ENCODE measurements at places on chromosomes 7 and 10. TPM values are rescaled to one million over a fixed set of nuclear protein-coding genes. Genes with fewer than 3 reads are reported as not detected.

DNA sequence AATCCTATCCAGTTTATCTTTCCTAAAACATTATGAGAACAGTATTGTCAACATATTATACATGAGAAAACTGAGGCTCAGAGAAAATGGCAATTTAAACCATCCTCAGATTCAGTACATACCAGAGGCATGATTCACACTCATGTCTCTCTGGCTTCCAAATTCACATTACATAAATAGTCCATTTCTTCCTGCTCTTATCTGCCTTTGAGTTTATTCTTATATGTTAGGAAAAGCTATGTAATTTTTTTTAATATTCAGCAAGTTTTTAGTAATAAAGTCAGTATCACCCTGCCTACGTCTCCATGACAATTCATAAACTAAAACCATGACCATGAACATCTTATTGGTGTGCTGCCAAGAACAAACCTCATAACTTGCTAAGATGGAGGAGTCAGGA is 1260.2 kb upstream of the SORCS1 start:
- DNase-seq = no peak

DNA sequence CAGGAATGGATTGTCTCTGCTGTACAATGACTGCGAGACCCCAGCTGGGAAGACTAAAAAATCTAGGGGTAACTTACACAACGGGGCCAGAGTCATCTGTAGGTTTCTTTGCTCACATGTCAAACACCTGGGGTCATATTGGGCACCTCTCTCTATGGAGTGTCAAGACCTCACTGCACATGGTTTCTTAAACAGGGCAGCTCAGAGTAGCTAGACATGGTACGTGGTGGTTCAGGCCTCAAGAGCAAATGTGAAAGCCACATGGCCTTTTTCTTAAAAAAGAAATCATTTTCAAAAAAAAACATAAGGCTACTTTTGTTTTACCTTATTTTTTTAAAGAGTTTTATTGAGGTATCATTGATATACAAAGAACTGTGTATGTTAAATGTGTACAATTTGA is 162.2 kb upstream of the ITGB1 start:
- peak; percentile 32 for DNase-seq

- peak; percentile 30 for DNase-seq
These were observed 283.7 kb downstream of the ZEB1 start for GRCh38 chr10:31602541-31603234.

DNA sequence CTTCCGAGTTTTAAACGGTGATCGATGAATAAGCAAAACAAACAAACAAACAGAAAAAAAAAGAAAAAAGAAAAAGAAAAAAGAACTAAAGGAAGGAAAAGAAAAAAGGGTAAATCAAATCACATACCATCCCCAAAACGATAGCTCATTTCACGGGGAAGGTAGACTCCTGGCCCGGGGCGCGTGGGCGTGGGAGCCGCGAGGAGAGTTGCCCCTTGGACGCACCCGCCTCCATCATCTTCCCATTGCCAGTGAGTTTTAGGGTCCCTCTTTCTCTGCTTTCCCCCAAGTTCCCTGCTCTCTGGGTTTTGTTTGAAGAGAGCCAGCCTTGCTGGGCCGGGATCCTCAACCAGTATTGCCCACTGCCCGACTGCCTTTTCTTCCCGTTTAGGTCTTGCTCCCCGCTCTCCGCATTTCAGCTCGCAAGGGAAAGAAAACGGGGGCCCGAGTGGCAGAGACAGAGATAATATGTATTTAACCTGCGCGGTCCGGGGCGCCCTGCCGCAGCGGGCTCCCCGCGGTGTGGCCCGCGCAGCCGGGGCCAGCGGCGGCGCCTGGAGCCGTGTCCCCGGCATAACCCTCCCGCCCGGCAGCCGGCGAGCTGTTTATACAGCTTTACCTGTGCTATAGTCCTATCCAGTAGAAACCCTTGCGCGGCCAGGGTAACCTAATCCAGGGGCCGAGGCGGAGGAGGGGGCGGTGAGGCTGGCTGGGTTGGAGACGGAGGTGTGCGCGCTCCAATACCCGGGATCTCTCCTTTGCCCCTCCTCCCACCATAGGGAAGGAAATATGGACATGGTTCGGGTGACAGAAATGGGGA is 5.2 kb upstream of the GATA3 start:
- DNase-seq = peak; percentile 50

DNA sequence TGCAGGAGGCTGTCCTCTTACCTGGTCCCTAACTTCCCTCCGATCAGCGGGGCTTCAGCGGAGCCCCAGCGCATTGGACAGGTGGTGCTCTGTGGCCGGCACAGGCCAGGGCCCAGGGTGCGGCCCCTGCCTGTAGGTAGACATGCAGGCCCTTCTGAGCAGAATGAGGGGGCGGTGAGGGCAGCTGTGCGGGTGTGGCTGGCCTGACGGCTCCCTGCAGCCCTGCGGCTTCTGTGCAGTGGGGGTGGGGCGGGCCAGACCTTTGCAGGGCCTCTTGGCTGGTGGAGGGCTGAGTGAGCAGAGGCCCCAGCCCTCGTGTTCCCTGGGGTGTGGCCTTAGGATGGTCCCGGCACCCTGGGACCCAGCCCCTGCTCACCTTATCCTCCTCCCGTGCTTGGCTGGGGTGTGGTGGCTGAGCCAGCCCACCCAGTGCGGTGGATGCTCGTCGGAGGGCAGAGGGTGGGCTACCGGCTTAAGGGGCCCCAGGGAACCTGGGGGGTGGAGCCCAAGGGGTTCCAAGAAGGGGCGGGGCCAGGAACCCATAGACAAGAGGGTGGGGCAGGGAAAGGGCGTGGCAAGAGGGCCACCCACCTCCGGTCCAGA is 175.2 kb upstream of the TNRC18 start:
- no peak for DNase-seq

DNA sequence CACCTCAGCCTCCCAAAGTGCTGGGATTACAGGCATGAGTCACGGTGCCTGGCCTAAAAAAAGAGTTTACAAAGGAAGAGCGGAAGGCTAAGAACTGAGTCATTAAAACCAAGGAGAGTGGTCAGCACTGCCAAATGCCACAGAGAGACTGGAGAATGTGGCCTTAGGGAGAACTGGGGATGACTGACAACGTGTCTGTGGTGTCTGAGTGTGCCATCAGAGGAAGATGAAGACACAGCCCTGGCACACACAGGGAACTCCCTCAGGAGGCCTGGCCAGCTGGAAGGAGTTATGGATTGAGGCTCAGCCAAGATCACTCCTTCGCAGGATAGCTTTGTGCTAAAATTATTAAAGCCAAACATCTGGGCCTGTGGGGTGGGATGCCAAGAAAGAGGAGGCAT is 3.9 kb upstream of the INA start:
- no peak for DNase-seq

- DNase-seq = no peak
These were observed 206.7 kb downstream of the KIAA1217 start for GRCh38 chr10:24415455-24416125.

GRCh38 chr7:26813432-26813831 is 51.0 kb downstream of the SKAP2 start:
- no peak for DNase-seq

GRCh38 chr7:29895559-29895958 is 89.3 kb downstream of the WIPF3 start:
- DNase-seq = no peak

DNA sequence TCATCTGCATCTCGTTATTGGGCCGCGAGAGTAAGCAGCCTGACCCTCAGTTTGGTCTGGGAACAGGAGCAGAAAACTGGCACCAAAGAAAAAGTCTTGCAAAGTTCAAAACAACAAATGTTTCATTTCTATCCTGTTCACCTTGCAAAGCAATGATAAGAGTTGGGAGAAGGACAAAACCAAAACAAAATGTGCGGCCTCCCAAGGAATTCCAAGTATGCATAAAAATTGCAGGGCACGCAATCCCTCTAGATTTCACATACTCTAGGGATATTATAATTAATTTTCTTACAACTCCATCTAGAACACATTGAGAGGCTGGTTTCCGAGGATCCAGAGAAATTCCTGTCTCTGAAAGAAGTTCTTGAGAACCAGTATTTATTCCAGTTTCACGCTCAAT is 20.1 kb downstream of the CHUK start:
- no peak for DNase-seq

DNA sequence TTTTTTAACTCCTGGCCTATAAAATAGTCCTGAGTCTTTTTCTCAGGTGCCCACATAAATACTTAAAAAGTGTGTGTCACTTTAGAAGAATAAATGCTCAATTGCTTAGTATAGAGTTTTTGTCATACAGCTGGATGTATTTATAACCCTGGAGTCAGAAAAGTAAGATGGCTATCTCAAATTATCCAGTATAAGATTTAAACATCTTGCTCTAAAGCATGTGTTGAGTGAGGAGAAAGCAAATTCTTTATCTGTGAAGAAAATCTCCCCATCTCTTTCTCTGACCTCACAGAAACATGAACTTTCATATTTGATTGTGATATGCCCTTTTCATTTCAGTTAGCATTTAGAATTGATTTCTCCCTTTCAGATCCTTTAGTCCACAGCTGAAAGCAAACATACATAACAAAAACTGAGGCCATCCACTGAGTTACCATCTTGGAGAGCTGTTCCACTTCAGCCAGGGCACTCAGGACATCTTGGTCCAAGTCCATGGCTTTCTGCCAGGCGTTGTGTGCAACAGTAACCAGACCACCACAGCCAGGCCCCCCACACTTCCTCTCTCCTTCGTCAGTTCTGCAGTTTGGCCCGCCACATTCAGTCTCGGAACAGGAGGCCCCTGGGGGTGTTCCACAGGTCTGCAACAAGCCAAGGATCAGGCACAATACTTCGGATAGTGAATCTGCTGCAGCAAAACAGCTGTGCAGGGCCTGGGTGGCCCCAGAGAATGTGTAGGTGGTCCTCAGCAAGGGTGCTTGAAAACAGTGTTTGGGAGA is 40.9 kb downstream of the DLD start:
- no peak for DNase-seq

TAS2R4 gene
- 0.54 TPM for total RNA-seq

CREB5 gene
- total RNA-seq = 1.5 TPM

RGS10 gene
- 220 TPM for total RNA-seq

RABGEF1 gene
- 19.2 TPM for total RNA-seq

NODAL gene
- total RNA-seq = not detected

CYP2E1 gene
- total RNA-seq = 0.87 TPM

PIP gene
- total RNA-seq = not detected
